ENCODE measurements at places on chromosomes 2 and 18.

- DNase-seq, result no peak
Measured at GRCh38 chr2:71353248-71353647, 21.7 kb downstream of the ZNF638 start.

- no peak for DNase-seq
Measured at GRCh38 chr2:15826273-15826717, 114.1 kb upstream of the MYCN start.

DNA sequence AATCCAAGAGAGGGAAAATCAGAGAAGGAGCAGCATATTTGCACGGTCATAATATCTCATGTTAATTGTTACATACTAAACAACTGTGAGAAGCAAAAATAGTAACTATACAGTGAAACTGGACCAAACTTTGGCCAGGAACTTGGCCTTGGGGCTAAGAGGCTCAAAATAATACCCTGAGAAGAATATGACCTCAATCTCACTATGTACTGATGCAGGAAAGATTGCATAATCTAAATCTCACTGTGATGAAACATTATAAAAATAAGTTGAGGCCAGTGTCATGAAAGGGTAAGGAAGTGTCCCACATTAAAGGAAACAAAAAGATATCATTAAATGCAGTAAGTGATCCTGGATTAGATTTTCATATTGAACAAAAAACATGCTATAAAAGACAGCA is 36.5 kb downstream of the ZRANB3 start:
- DNase-seq, result no peak

DNA sequence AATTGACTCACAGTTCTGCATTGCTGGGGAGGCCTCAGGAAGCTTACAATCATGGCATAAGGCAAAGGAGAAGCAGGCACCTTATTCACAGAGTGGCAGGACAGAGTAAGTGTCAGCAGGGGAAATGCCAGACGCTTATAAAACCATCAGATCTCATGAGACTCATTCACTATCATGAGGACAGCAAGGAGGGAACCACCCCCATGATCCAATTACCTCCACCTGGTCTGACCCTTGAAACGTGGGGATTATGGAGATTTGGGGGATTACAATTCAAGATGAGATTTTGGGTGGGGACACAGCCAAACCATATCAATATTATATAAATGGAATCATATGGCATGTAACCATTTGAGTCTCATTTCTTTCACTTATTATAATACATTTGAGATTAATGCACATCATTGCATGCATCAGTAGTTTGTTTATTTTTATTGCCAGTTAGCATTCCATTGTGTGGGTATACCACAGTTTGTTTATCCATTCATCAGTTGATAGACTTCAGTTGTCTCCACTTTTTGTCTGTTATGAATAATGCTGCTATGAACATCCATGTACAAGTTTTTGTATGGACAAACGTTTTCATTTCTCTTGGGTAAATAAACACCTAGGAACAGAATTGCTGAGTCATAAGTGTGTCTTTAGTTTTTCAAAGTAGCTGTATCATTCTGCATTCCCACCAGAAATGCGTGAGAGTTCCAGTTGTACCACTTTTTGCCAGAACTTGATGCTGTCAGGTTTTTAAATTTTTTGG is 5.8 kb upstream of the SRBD1 start:
- no peak for DNase-seq

- no peak for DNase-seq
Measured at GRCh38 chr2:215454519-215455246, 18.8 kb upstream of the FN1 start.

- DNase-seq, result no peak
Measured at GRCh38 chr18:60266558-60266957, 106.0 kb downstream of the MC4R start.

DNA sequence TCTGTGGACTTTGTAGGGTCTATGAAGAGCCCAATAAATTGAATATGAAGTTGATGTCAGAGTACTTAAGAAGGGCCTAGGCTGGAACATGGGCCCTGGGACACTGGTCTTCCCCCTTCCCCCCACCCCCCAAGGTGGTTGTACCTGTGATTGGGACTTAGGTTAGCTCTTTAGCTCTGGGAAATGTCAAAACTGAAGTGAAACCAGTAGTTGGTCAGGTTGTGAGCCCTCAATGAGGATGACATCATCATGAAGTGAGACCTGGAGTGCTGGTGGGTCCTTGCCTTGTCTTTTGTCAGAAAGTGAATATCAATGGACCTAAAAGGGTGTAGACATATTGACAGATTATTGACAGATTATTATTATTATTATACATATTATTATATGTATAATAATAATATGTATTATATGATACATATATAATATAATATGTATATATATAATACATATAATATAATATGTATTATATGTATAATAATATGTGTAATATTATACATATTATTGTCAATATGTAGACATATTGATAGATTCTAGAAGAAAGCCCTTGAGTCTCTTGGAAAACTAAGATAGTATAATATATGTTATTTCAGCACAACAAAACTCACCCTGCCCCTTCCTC is 5.4 kb downstream of the MARS2 start:
- DNase-seq, result no peak

DNA sequence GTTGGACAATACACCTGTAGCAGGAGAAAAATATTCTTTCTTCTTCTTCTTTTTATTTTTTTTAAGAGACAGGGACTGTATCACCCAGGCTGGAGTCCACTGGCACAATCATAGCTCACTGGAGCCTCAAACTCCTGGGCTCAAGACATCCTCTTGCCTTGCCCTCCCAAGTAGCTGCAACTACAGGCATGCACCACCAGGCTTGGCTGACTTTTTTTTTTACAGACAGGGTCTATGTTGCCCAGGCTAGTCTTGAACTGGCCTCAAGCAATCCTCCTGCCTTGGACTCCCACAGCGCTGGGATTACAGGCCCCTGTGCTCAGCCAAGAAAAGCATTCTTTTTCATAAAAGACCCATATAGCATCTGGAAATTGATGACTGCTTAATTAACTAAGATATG is 17.1 kb upstream of the ARHGAP28 start:
- no peak for DNase-seq

- no peak for DNase-seq
Measured at GRCh38 chr18:26468931-26469340, 79.4 kb downstream of the KCTD1 start.

- DNase-seq, result no peak
Measured at GRCh38 chr18:49911427-49911826, 98.1 kb upstream of the ACAA2 start.

DNA sequence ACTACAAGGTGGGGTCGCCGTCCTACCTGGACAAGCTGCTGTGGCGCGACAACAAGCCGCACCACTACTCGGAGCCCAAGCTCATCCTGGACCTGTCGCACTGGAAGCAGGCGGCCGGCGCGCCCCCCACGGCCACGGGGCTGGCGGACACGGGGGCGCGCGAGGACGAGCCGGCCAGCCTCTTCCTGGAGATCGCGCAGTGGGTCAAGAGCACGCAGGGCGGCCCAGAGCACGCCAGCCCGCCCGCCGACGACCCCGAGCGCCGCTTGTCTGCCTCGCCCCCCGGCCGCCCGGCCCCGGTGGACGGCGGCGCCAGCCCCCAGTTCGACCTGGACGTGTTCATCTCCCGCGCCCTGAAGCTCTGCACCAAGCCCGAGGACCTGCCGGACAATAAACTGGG is 90.4 kb downstream of the MRO start:
- no peak for DNase-seq

- DNase-seq, result no peak
Measured at GRCh38 chr18:40673150-40673549, 1281.9 kb upstream of the PIK3C3 start.

GRCh38 chr2:121545913-121546312 is 15.2 kb downstream of the RNU4ATAC start:
- no peak for DNase-seq

- DNase-seq, result no peak
Measured at GRCh38 chr2:223995569-223995968, 38.3 kb downstream of the MRPL44 start.

- no peak for DNase-seq
Measured at GRCh38 chr2:193469251-193469650, 1274.5 kb upstream of the TMEFF2 start.

- DNase-seq, result no peak
Measured at GRCh38 chr2:197054437-197054836, 127.9 kb upstream of the PGAP1 start.

GRCh38 chr18:52009958-52010357 is 330.0 kb upstream of the DCC start:
- no peak for DNase-seq

GRCh38 chr18:78430131-78430758 is 549.4 kb upstream of the SALL3 start:
- no peak for DNase-seq

GRCh38 chr2:2763351-2764000 is 432.4 kb upstream of the MYT1L start:
- DNase-seq, result no peak

GRCh38 chr2:164948540-164948939 is 6.8 kb downstream of the SLC38A11 start:
- no peak for DNase-seq

DNA sequence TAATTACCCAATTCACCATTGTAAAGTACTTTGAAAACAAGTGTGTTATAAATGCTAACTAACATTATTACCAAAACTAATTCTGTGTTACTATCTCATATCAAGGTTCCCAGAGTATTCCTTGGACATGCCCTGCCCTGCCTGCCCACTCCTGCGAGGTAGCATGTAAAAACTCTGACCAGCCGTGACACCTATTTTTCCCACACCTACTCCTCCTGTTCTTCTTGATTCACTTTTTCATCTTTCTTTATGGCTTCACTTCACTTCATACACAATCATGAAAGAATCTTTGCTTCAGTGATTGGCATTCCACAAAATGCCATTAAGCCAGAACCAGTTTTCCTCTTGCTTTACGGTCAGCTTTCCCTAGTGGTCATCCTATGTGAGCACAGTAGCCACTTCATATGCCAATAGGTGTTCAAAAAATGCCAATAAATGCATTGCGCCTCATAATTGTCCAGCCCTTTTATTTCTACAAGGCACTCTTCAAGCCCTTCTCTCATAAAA is 42.6 kb upstream of the SETBP1 start:
- no peak for DNase-seq

GRCh38 chr18:57433482-57433881 is 1.7 kb upstream of the ONECUT2 start:
- DNase-seq, result no peak

- no peak for DNase-seq
Measured at GRCh38 chr2:41199334-41199733, 747.4 kb upstream of the SLC8A1 start.

GRCh38 chr2:19732255-19732654 is 169.5 kb downstream of the TTC32 start:
- no peak for DNase-seq

GRCh38 chr2:5367321-5367720 is 324.9 kb upstream of the SOX11 start:
- no peak for DNase-seq

- no peak for DNase-seq
Measured at GRCh38 chr18:10476338-10476791, 21.9 kb downstream of the APCDD1 start.

GRCh38 chr2:200735061-200735460 is 76.6 kb upstream of the BZW1 start:
- DNase-seq, result no peak

- DNase-seq, result peak; percentile 90
Measured at GRCh38 chr2:219552382-219553167, 8.7 kb downstream of the TMEM198 start.

DNA sequence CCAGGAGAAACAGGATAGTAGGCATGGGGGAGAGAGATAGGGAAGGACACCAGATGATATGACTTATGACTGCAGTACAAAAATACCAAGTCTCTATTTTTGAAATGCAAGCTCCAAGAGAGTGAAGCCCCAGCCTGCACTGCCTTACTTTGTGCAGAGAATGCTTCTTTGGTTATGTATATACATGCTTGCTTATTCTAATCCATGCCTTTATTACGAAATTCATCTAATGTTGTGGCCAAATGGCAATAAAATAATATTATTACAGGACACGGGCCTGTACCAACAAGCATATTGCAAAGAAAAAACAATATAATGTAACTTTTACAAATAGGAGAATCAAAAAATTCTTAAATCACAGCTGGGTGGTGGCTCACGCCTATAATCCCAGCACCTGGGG is 110.8 kb downstream of the BCL11A start:
- DNase-seq, result no peak

GRCh38 chr18:11259469-11260150 is 110.2 kb upstream of the PIEZO2 start:
- no peak for DNase-seq

GRCh38 chr18:2027016-2027415 is 544.3 kb downstream of the METTL4 start:
- no peak for DNase-seq

DNA sequence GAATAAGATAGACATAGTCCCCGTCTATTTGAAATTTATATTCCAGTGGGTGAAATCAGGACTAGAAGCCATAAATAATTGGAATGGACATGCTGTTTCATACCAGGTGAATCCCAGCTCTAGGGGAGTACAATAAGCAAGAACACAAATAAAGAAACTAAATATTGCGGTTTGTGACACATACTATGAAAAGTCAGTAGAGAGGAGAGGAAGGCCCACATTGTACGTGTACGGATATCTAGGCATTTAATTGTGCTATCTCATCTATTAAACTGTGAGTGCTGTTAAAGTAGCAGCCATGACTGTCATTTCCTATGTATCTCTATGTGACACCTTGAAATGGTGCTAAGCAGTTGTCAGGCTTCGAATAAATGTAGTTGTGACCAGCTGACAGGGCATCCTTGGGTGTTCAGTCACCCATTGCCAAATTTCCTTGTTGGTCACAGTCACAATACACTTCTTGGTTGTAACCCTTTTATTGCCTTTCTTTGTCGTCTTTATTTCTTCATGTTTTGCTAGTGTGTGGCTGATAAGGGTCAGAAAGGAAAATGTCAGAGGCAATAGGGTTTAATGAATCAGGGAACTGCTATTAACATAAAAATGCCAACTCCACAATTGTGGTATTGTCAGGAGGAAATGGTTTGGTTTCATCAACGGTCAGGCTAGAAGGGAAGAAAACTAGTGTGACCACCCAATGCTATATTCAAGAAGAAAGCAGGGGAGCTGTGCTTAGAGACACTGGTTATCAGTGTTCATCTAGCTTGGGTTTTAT is 31.5 kb downstream of the CPO start:
- no peak for DNase-seq

DNA sequence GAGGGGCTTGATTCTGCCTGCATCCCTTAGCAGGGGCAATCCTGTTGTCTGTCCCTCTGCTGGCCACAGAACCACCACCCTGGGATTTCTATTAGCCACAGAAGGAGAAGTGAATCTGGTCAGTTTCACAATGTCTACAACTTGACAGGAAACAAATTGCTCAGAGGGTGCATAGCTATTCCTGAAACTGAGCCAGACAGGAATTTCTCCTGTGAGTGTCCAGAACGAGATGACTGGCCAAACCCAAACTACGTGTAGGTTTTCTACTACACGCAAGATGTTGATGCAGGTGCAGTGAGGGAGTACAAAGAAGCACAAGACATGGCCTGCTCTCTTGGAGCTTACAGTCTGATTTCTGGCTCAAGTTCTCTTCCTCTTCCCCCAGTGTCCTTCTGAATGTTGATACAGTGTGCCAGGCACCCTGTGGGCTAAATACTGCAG is 201.9 kb downstream of the CLIP4 start:
- no peak for DNase-seq

GRCh38 chr2:29726976-29727375 is 194.4 kb downstream of the ALK start:
- DNase-seq, result no peak

GRCh38 chr18:11487390-11487789 is 122.0 kb upstream of the SLC35G4 start:
- DNase-seq, result no peak

- DNase-seq, result no peak
Measured at GRCh38 chr18:52950155-52950554, 610.2 kb downstream of the DCC start.

- DNase-seq, result no peak
Measured at GRCh38 chr2:148930046-148930775, 55.2 kb downstream of the KIF5C start.

GRCh38 chr18:49515516-49515915 is 28.5 kb upstream of the C18orf32 start:
- DNase-seq, result no peak

Measured in activated naive CD8-positive, alpha-beta T cell treated with anti-CD3 and anti-CD28 coated beads, Interleukin-2, amount 10 ng/mL, durations not matched to agents 7 days and 5 days (primary cell).